Liver (tissue), 10 donors: ENCODE measurements at places on chromosomes 5 and 9.

DNA sequence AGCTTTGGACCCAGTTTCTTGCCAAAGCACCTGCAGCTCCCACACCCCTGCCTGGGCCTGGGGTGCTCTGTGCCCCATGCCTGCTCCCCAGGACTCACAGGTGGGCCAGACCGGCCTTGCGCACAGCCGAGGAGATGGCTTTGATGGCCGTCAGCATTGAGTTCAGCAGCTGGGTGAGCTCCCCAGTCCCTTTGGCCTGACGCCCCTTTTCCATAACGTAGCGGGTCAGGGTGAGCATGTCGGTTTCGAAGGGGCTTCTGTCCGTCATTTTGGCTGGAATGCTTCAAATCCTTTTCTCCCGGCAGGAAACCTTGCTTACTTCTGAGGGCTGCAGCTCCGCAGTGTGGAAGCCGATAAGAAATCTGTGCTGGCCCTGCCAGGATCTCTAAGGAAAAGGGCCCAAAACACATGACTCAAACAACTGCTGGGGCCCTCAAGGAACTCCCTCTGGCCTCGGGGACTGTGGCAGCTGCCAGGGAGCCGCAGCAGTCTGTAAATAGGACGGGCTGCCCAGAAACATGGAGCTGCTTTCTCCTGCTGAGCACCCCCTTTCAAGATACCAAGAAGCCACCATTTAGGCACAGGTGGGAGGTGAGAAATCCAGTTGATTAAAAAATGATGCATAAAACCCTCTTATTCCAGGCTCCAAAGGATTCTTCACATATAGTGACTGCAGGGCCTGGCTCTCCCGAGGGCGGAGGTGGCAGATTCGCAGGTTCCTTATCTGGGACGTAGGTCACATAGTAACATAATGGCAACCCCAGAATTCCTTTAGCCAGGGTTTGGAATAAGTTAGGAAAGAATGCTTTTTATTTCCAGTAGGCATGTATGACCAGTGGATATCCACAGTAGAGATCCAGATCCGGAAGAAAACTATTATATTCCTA is at the start of gene FBP2:
Gene FBP2, minus strand, starts transcription at position 366 of the 887 bp plus-strand sequence. Its CDS starts 98 bp downstream, at position 268.
- DNase-seq: no peak

GRCh38 chr5:73117088-73117740 is 3.2 kb upstream of the TMEM171 start:
- DNase-seq: no peak

- no peak for DNase-seq
These were observed 246.7 kb upstream of the ADRA1B start for GRCh38 chr5:159669559-159669958.

DNA sequence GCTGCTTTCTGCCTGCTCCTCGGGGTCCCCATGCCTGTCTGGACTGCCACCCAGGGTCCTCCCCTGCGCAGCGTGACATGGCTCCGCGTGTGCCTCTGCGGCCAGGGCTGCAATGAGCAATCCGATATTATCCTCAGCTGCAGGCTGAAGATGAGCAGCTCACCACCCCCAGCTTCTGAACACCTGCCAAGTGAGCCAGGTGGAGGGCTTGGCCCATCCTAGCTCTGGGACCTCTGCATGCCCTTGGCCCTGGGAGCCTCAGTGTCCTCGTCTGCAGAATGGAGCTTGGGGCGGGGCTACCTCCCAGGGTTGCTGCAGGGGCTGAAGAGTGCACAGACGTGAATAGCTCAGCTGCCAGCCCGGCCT is 4.1 kb upstream of the MYMK start:
- DNase-seq: no peak

DNA sequence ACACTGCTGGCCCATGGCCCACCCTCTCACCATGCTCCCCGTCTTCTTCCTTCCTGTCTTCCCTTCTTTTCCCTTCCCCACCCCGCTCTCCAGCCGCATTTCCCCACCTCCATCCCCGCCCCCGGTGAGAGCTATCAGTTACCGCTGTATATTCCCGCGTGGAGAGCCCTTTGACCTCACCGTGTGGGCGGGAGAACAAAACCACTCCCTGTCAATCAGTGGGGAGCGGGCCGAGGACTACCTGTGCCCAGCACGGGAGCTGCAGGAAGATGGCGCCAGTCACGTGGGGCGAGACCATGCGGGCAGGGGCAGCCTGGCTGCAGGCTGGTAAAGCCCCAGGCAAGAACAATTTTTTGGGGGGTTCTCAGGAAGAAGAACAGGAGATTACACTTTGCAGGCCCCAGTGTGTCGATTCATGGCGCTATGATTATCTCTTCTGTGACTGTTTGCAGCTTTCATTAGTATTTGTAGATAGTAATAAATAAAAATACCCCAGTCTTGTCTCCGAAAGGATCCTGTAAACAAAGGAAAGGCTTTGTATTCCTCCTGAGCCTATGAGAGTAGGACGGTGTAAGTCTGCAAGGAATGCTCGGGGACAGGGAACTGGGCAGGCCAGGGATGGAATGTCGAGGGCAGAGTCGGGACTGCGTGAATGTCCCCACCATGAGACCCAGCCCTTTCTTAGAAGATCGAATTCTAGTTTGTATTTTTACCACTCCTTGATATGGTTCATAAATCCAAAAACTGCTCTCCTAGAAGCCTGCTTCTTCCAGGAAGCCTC is 14.8 kb upstream of the DMRT1 start:
- no peak for DNase-seq
